ENCODE measurements at places on chromosomes 3 and 15.

GRCh38 chr3:15520804-15521572 is 518 bp downstream of the COLQ start:
- DNase-seq, result no peak

GRCh38 chr3:101319531-101319930 is 844 bp downstream of the IMPG2 start:
- no peak for DNase-seq

GRCh38 chr3:24367216-24367615 is 127.4 kb downstream of the THRB start:
- DNase-seq, result no peak

- no peak for DNase-seq
Observed at GRCh38 chr3:6799264-6799915, 61.5 kb upstream of the GRM7 start.

DNA sequence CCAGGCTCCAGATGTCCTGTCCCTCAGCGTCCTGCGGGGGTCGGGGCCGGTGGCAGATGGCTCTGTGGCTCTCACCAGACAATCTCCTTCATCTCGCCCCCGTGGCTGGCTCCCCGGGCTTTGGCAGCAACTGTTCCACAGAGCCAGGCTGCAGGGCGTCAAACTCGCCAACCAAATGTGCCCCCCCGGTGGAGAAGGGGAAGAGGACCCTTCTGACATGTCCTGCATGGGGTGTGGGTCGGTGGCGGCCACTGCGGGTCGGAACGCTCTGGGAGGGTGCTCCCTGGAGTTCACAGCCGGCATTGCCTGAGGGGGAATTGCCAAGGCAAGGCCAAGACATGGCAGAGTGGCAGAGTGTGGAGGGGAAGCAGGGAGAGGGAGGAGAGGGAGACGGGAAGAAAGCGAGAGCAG is 36.0 kb downstream of the BDH1 start:
- DNase-seq, result no peak

GRCh38 chr3:72633534-72633933 is 214.7 kb downstream of the SHQ1 start:
- DNase-seq, result no peak

DNA sequence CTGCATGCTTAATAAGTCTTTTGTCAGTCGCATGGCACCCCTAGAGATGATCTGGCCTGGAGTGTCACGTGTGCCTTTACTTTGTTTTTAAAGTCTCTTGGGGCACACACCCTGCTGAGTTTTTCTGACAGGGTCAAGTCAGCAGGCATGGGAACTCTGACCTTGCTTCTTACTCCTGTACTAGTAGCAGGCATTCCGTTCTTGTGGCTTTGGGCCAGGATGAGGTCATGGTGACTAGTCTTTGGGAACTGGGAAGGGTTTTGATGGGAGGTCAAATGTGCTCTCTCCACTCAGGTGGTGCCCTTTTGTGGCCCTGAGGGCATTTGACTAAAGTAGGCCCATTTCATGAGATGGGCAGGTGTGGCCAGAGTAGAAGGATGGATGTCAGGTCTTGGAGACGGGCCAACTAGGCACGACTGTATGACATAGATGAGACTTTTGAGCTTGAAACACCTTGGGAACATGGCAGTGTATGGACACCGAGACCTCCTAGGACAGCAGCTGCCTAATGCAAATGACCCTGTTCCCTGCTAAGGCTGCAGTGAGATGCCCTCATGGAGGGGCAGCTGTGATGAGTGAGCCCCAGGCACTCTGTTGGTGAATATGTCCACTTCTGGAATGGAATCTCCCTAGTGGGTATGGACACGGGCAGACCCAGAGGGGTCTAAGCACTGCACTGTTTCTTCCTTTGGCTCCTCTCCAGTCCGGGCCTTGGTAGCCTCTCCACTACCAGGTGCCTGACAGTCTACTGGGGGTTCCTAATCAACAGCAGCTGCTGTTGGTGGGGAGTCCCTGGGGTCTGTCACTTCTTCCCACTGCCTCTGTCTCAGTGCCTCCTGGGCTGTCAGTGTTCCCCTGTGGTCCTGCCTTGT is 16.4 kb downstream of the SRPRB start:
- DNase-seq, result no peak

DNA sequence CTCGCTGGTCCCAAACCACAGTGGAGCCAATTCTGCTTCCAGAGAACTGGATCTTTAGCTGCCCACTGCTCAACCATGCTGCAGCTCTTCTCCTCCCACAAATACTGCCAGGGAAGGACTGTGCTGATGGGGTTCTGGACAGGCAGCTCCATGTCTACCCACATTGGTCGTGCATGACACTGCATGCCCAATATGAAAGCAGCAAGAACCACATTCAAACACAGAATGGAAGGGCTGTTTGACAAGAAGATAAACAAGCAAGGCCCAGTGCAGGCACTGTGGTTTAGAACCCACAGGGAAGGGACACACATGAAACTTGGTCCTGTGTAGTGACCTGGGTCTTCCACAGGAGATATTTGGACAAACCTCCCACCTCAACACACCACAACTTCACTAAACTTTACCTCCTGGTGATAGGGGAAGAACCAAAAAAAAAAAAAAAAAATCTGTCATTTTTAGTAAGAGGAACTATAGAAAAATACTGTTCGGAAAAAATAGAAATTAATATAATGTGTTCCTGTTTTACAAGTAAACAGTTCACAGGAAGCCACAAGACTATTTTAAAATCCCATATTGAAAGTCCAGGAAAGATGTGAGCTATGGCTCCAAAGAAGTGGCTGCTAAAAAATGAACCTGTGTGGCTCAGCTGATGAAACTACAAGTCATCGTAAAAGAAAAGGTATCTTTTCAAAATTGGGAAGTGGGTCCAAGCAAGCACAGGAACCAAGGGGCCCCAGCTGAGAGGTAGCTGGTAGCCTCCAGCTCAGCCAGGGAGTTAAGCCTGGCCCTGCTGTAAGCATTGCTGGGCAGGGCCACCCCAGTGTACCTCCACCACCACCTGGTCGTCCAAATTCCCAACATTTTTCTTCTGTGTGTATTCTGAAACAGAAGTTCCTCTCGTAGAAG is 77.7 kb upstream of the ACAN start:
- DNase-seq, result no peak

DNA sequence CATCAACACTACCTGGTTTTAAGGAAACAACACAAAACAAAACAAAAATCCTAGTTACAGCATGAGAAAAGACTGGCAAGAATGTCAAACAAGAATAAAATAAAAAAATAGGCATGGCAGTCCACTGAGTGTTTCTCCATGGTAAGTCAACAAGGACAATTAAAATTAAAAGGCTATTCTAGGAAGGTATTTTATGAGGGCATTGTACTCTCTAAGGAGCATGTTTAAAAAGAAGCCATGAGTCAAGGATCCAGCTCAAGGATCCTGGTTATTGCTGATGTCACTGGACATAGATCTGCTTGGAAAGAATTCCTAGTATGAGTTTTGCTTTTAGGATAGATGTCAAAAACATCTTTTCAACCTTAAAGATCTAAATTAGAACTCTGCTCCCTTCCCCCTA is 106.7 kb downstream of the MYO5A start:
- DNase-seq, result no peak

DNA sequence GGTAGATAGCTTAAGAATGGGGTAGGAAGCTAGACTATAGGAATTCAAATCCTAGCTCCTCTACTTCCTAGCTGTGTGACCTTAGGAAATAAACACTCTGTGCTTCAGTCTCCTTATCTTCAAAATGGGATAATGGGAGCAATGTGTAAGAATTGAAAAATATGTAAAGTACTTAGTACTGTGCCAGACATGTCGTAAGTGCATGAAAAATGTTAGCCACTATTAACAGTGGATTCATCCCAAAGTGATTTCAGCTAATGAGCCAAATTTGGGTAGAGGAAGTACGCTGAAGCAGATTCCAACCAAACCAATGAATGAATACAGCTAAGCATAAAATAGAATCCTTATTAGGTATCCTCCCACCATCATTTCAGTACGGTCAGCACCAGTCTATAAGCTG is 192.1 kb downstream of the RORA start:
- DNase-seq, result no peak

DNA sequence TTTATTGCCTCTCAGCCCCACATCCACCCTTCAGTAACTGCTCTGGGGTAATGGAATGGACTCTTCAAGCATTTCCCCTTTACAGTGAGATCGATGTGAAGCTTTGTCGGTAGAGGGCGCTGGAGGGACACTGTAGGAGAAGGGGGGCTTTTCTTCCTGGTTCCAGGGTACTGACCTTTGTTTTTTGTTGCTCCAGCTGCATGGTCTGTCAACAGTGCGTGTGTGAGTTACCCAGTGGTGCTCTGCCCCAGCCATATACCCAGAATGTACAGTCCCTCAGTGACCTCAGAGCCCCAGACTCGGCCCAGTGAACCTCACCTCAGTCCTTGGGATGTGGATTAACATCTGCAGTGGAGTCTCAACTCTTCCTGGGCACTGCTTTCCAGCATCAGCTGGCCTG is 180.3 kb upstream of the TSC22D2 start:
- DNase-seq, result no peak

- no peak for DNase-seq
Observed at GRCh38 chr3:186427627-186428281, 65.7 kb upstream of the DGKG start.

GRCh38 chr3:46715507-46716175 is 2.0 kb downstream of the PRSS50 start:
- DNase-seq, result no peak

- no peak for DNase-seq
Observed at GRCh38 chr3:44079916-44080315, 161.8 kb upstream of the TOPAZ1 start.

DNA sequence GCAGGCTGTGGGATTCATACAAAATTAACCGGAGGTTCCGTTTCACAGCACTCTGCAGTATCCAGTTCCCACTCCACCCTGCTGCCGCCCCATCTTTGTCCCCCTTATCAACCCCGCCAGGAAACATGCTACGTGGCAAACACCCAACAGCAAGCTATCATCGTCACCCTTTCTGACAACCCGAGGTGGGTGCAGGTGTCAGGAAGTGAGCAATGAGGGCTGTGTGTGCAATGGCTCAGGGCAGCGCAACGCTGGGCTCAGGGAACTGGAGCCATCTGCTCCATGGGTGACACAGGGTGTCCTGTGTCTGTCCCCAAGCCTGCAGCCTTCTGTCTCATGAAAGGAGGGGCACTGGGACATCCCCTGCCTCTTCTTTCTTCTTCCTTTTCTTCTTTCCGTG is 60.9 kb downstream of the ATP2B2 start:
- no peak for DNase-seq
